ENCODE measurements at places on chromosomes 11 and 22.

DNA sequence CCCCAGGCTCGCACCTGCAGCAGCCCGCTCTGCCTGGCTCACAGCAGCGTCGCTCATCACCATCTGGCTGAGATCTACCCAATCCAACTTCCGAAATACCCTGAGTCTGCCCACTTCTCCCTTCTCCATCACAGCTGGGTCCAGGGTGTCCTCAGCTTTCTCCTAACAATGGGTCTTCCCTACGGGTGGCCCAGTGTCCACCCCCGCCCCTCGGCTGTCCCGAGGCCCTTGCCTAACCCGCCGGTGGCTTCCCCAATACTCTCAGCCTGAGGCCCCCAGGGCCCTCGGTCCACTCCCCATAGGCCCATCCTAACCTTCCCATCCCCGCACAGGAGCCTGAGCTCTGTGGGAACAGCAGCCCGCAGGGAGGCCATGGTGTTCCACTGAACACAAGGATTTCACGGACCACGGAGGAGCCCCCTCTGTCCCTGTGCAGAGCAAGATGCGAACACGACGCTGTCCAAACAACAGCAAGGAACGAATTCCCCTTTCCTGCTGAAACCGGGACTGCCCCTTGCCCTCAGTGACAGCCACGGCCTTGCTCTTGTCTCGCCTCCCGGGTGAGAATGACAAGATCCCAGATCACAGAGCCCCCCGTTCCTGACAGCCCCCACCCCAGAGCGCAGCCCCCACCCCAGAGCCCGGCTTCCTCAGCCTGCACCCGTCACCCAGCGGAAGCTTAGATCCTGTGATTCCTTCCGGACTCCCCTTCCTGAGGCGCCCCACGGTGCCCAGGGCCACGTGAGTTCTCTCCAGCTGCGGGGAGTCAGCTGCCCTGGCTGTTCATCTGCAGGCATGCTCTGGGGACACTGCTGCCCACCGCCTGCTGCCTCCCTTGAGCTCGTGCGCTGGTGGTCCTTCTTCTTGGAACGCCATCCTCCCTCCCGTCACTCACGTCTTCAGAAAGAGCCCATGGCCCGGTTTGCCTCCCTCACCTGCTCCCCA, 48.8 kb upstream of the CARS1 start:
- no peak for DNase-seq

DNA sequence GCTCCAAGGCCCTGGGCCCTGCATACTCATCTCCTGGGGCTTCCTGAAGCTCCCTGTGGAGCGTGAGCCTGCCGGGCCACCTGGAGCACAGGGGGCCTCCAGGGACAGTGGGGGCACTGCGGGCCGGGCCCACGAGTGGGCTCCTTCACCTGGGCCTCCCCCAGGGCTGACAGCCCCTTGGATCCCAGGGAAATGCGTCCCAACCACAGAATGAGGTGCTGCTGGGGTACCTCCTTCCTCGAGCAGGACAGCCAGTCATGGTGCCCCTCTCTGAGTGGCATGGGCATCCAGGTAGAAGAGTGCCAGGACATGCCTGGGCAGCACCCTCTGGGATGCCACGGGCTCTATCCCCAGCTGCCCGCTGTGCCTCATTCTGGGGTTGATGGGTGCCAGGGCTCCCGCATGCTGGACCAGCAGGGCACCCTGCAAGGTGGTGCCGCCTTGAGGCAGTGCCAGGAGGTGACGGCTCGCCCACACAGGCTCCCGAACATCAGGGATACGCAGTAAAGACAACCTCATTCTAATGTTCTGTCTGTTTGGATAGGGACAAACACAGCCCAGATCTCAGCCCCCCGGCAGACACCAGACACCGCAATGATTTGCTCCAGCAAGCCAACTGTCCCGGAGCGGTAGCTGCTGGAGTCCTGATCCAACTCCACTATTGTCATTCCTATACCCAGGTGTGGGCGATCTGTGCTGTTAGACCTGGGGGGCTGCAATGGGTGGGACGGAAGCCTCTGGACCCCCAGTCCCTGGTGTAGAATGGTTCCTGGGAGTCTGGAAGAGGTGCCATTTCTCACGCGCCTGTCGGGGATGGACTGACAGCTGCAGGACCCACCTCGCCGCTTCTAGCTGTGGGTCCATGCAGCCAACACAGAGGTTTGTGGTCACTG, 25.8 kb downstream of the KRTAP5-5 start:
- DNase-seq, result no peak

- DNase-seq, result no peak
These were observed 178.5 kb upstream of the GUCY1A2 start for GRCh38 chr11:107196732-107197131.

- DNase-seq, result no peak
These were observed 938.4 kb downstream of the BRD1 start for GRCh38 chr22:48889209-48889830.

Data from stimulated activated CD8-positive, alpha-beta memory T cell treated with anti-CD3 and anti-CD28 coated beads, Interleukin-12 subunit alpha, Interleukin-12 subunit beta, amount 100 ng/mL, for 1 hour (primary cell).